Right forelimb (tissue), 1 donor: ENCODE measurements at places on chromosomes 12 and 14.

GRCh38 chr12:68451261-68452077 lies 119.3 kb upstream of the MDM1 start:
- DNase-seq, result peak; percentile 69

GRCh38 chr14:44609201-44609600 lies 102.1 kb upstream of the FSCB start:
- no peak for DNase-seq

GRCh38 chr14:97838986-97839385 lies 1041.8 kb downstream of the VRK1 start:
- no peak for DNase-seq

GRCh38 chr12:59626382-59626781 lies 30.6 kb downstream of the SLC16A7 start:
- DNase-seq, result no peak

DNA sequence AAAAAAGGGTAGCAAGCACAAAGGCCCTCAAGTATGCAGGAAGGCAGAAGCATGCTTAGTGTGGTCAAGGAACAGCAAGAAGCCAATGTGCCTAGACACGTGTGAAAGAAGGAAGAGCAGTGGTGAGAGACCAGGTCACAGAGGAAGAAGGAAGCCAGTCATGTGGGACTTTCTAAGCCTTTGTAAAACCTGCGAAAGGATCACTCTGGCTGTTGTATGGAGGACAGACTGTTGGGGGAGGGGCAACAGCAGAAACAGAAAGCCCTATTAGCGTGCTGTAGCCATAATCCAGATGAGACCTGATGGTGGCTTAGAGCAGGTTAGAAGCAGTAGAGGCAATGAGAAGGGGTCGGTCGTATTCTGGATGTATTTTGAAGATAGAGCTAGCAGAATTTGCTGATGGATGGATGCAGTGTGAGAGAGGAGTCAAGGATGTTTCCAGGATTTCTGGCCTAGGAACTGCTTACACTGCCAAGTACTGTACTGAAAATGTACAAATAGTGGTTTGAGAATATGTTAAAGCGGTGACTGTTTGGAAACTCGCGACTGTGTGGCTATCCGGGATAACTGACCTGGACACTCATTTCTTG lies 5.7 kb upstream of the MLF2 start:
- no peak for DNase-seq

DNA sequence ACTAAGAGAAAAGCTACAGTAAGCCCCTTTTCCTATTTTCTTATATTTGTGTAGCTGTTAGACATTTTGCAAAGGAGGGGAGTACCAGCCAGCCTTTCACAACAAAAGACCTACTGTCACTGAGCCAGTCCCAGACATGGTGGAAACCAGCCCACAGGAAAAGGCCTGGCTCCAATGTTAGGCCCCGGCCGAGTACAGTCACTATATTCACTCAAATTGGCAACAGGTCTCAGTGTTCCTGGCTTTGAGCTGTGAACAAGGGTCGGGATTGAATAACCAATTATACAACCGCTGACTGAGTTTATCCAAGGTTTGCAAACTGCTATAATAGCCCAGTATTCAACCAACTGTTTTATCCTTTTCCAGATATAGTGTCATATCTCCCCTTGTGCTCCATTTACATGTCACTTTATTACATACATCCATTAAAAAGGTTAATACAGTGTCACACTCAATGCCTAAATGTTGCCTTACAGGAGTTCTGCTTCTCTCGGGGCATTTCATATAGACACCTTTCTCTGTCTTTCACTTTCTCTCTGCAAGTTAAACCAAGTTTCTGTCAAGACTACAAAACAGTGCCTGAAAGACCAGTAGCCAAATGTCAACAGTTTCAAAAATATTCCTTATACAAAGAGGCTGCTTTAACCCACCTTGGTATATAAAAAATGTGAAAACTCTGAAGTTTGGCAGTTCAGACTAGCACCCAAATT lies 178.1 kb downstream of the SOX5 start:
- DNase-seq, result peak; percentile 83

DNA sequence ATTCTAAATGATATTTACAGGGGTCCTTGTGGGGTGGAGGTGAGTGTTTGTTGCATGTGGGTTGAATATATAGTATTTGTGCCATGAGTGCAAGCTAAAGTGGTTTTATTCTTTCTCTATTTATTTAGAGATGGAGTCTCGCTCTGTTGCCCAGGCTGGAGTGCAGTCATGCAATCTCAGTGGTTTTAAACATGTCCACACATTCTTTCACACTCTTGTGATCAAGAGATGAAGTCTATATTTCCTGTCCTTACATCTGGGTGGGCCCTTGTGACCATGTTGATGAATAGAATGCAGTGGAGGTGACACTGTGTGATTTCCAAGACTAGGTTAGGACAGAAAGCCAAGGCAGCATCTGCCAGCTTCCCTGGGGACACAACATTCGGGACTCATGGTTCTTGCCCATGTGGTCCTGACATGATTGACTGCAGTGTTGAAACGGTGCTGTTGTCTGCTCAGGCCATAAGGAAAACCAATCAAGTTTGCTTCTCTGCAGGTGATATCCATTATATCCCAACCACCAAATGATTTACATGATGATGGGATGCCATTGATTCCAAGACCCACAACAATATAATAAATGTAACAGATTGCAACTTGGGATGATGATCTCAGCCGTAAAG lies 172.6 kb downstream of the SUDS3 start:
- DNase-seq, result no peak

GRCh38 chr12:112340230-112340629 lies 42.0 kb downstream of the HECTD4 start:
- no peak for DNase-seq

GRCh38 chr12:25126746-25127145 lies 68.2 kb downstream of the DNAI7 start:
- DNase-seq, result no peak

DNA sequence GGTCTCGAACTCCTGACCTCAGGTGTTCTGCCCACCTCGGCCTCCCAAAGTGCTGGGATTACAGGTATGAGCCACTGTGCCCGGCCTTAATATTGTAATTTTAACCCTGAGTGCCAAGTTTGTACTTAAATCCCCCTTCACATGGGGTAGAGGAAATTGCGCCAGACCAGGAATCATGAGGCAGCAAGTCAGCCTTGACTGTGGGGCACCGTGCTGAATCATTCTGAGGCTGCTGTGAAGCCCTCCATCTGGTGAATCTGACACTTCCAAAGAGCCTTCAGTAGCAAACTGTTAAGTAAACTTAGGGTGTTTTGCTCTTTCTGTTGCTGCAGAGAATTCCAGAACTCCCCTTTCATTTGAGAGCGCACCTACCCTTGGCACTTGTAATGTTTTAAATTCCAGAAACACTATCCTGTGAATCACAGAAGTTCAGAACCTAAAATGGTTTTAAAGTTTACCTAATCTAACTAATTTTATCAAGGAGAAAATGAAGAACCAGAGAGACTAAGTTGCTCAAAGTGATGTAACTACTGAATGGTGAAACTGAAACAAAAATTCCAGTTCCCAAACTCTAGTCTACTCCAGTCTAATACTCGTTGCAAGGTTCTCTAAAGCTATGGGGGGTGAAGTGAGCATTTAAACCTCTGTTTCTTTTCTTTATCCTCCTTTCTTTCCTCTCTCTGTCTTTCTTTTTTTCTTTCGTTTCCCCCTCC lies 7.5 kb downstream of the HEBP1 start:
- no peak for DNase-seq

DNA sequence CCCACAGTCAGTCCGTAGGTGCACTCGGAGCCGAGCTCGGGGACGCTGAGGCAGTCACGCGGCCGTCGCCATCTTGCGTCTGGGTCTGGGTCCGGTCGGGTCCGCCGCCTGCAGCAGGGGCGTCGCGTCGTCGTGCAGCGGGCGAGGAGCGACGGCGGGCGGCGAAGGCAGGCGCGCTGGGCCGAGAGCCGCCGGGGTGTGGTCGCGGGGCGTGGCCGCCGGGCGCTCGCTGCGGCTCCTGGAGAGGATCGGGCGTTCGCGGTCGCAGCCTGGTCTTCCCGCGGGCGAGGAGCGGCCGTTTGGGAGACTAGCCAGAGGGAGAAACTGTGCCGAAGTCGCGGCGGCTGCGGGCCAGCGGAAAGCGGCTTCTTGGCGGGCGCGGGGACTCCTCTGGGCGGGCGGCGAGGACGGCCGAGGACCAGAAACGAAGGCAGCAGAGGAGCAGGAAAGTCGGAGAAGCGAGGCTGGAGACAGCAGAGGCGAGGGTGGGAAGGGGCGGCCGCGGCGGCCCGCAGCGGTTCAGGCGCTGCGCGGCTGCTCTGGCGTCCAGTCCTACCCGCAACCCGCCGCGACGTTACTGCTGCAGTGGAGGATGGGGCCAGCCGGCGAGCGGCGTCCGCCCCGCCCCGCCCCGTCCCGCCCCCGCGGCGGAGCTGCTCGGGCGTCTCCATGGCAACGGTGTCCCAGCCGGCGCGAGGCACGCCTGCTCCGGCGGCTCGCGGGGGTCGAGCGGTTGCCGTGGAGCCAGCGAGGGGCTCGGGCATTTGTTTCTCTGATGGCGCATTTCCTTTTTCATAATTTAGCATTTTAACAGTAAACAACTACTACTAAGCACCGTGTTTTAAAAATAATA lies at the start of gene PNMA1:
Gene PNMA1, minus strand, starts transcription at position 582 of the 853 bp plus-strand sequence. CDS start 745 bp downstream, outside the sequence.
- DNase-seq, result peak; percentile 92

DNA sequence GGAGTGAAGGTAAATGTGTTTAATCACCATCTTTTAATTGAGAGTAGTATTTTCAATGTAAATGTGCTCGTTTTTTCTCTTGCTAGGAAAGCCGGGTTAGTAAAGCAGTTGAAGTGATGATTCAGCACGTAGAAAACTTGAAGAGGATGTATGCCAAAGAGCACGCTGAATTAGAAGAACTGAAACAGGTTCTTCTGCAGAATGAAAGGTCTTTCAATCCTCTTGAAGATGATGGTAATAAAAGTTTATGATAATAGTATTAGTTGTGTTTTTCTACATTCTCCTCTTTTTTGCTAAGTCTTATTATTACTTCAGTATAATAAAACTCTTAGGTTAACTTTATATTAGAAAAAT lies 93.9 kb downstream of the DNAI7 start:
- DNase-seq, result no peak

- DNase-seq, result no peak
These were observed 30.1 kb downstream of the MAX start for GRCh38 chr14:65072256-65072655.

- DNase-seq, result no peak
These were observed 377.9 kb upstream of the KITLG start for GRCh38 chr12:88958153-88958552.

DNA sequence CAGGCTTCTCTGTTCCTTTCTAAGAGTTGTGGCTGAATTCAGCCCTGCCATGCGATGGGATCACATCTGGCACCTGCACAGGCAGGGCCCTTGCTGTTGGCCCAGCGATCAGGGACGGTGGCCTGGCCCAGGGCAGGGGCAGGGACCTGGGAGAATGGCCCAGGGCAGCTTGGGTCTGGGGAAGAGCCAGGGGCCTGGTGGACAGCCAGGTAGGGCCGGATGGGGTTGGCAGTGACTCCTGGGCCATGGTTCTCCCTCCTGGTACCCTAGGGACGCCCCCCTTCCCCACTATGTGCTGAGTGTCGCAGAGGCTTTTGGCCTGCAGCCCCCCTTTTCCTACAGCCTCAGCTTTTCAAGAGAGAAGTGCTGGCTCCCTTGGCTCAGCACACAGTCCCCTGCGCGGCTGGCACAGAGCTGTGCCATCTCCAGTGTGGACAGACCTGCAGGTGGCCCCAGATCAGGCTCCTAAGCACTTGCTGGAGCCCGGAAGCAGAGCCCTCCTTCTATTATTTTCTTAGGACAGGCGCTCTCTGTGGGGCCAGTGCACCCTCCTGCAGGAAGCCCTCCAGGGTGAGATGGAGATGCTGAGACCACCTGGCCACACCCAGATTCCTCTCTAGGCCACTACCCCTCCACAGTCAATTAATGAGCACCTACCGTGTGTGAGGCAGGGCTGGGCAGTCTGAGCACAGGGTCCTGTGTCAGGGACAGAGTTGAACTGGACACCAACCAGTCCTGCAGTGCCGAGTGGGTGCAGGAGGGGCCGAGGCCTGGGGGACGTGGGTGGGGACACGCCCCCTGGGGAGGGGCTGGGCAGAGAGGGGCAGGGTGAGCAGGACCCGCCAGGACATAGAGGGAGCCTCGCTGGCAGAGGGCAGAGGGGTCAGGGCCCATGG lies 267.6 kb downstream of the ADGRD1 start:
- peak; percentile 39 for DNase-seq

DNA sequence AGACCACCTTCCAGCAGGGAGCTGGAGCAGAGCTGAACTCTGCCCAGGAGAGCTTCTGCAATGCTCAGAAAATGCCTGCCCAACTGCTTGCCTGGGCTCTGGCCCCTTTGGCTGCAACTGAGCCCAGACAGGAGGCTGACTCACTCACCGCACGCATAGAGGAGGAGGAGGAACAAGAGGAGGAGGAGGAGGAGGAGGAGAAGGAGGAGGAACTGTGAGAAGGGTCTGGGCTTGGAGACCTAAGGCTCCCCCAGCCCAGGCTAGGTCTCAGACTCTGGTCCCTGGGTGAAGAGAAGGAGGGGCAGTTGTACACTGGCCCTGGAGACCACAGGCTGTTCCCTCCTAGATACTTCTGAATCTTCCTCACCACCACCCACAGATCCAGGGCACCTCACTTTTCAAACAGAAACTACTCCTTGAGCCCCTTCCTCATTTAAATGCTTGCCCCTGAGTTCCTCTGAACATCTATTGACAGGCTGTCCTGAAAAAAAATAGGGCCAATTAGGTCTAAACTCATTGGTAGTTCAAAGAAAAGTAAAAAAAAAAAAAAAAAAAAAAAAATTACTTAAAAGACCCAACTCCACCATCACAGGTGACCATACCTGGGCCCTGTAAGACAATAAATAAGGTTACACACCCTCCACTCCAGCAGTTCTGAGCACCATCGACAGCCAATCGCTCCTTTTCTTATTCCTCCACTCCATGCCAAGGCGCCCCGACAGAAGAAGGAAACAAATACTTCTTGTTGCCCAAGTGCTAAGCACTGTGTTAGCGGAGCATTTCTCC lies 674 bp downstream of the VDR start:
- no peak for DNase-seq

DNA sequence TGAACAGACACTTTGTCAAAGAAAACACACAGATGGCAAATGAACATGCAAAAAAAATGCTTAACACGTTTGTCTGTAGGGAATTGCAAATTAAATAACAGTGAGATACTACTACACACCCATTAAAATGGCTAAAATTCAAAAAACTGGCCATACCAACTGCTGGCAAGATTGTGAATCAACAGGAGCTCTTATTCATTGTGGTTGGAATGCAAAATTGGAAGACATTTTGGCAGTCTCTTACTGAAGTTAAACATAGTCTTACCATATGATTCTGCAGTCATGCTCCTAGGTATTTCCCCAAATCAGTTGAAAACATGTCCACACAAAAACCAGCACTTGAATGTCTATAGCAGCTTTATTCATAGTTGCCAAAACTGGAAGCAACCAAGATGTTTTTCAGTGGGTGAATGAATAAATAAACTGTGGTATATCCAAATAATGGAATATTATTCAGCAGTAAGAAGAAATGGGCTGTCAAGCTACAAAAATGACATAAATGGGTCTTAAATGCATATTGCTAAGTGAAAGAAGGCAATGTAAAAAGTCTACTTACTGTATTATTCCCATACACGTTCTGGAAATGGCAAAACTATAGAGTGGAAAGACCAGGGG lies 91.4 kb downstream of the PLEKHA5 start:
- DNase-seq, result no peak

GRCh38 chr12:94245631-94246383 lies 97.4 kb downstream of the PLXNC1 start:
- no peak for DNase-seq

- DNase-seq, result no peak
These were observed 77.5 kb downstream of the PHLDA1 start for GRCh38 chr12:75954041-75954440.

GRCh38 chr14:100289916-100290606 lies 16.2 kb downstream of the SLC25A29 start:
- no peak for DNase-seq
